Fibroblast of skin of left quadriceps (primary cell): ENCODE measurements at places on chromosomes 5 and 9.

- no peak for DNase-seq
Measured at GRCh38 chr5:67248703-67249589, 52.3 kb upstream of the CD180 start.

GRCh38 chr5:66356011-66356565 is 212.0 kb downstream of the SREK1 start:
- DNase-seq, result no peak

DNA sequence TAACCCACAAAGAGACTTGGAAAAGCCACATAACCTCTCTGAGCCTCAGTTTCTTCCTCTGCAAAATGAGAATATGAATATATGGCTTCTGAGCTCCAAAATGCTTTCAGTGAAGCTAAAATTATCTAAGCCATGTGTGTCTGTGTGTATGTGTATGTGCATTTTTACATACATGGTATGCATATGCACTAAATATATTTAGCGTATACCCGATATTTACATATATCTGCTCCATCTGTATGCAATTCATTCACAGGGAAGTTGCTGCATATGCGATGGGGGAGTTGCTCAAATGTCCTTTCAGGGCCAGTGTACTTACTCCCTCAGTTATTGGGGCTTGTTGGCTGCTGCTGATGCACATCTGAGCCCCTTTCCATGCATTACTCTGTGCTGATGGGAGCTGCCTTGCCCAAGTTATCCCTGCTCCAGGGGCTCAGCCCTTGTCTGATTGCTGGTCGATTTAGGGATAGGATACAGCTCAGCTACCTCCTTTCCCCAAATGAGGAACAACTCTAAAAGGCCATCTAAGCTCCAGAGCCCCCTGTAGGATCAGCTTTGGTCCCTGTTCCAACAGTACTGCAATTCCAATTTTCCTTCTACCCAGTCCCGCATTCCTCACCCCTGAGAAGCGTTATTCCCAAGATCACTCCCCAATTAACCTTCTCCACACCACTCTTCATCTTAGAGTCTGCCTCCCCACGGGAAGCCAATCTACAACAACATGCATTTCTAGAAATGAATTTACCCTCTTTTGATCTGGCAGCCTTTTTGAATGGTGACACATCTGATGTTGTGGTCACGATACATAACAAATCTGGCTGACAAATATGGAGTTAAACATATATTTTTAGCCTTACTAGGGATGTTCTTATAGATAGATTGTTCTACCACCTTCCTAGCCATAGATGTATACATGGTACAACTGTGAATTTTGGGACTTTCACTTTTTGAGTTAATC is 15.9 kb downstream of the RHOBTB3 start:
- no peak for DNase-seq

GRCh38 chr5:134568761-134569695 is 43.6 kb downstream of the JADE2 start:
- DNase-seq, result no peak

GRCh38 chr9:105722099-105722498 is 27.8 kb downstream of the TMEM38B start:
- DNase-seq, result no peak

- no peak for DNase-seq
Measured at GRCh38 chr5:166111021-166111420, 2180.4 kb upstream of the WWC1 start.
